Activated naive CD8-positive, alpha-beta T cell treated with anti-CD3 and anti-CD28 coated beads, Interleukin-2, amount 50 U/mL, for 16 hours (primary cell): ENCODE measurements at places on chromosomes 4 and X.

GRCh38 chr4:33045334-33045733 lies 2325.2 kb downstream of the PCDH7 start:
- DNase-seq, result no peak

DNA sequence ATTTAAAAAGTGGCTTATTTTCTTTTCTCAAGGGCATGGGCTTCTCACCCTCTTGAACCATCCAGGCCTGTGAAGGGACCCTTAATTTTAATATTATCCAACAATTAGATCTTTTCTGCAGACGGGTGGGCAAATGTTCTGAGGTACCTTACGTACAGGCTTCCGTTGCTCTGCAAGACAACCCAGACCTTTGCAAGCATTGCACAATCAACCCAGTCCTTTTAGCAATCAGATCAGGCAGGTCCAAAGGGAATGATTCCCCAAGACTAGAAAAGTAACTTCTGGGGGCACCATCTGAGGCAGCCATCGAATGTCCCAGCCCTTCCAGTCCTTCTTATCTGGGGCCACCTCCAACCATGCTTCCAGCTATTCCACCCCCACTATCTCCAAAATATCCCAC lies 67.3 kb upstream of the TACR3 start:
- DNase-seq, result no peak

DNA sequence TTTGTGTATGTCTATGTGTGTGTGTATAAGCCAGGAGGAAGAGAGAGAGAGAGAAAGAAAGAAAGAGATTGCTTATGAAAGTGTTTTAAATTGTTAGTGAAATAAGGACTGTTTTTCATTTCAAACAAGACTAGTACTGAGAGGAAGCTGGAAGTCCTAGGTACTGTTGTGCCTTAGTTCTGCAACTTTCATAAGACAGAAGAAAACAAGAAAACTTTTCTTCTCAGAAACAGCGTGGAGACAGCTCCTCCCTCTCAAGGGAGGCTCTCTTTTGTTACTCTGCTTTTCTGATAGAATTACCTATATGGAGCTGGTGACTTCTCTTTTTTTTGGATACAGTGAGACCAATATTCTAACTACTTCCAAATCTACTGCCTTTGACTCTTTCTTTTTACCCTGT lies 62.5 kb downstream of the BANK1 start:
- no peak for DNase-seq

- DNase-seq, result no peak
Measured at GRCh38 chrX:46653482-46653881, 79.9 kb downstream of the CHST7 start.

GRCh38 chrX:71650333-71650969 lies 16.9 kb upstream of the LOC101059915 start:
- DNase-seq, result no peak

GRCh38 chr4:169050881-169051760 lies 41.1 kb upstream of the CBR4 start:
- DNase-seq, result no peak

GRCh38 chr4:94634271-94634670 lies 123.5 kb upstream of the BMPR1B start:
- no peak for DNase-seq

- no peak for DNase-seq
Measured at GRCh38 chr4:99414401-99414800, 20.7 kb downstream of the ADH7 start.

- no peak for DNase-seq
Measured at GRCh38 chr4:100981447-100982204, 365.7 kb downstream of the PPP3CA start.

DNA sequence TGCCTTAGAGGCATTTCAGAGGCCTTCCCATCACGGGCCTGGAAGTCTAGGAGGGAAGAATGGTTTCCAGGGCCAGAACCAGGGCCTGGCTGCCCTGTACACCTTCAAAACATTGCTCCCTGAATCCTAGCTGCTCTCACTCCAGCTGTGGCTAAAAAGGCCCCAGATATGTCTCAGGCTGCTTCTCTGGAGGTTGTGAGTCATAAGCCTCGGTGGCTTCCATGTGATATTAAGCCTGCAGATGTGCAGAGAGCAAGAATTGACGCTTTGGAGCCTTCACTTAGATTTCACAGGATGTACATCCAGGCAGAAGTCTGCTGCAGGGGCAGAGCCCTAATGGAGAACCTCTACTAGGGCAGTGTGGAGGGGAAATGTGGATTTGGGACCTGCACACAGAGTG lies 502.5 kb downstream of the GRXCR1 start:
- DNase-seq, result no peak

GRCh38 chr4:111537871-111538270 lies 607.4 kb upstream of the FAM241A start:
- no peak for DNase-seq

- no peak for DNase-seq
Measured at GRCh38 chr4:119190354-119190753, 22.2 kb upstream of the USP53 start.

- DNase-seq, result no peak
Measured at GRCh38 chr4:1466034-1466862, 60.0 kb upstream of the NKX1-1 start.

DNA sequence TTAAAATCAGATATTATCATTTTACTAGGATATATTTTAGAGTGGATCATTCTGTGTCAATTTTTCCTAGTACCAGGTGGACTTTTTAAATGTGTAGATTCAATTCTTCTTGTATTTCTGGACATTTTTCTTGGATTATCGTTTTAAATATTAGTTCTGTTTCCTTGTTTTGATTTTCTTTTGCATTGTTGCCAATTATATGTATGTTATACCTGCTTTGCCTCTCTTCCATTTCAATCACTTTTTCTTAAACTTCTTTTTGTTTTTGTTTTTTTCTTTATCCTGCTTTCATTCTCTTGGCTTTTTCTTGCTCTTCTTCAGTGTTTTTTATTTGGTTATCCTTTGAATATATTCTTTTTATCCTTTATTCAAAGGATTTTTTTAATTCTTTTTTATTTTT lies 141.0 kb downstream of the STOX2 start:
- DNase-seq, result no peak

GRCh38 chrX:69556060-69557011 lies 52.2 kb downstream of the NALF2 start:
- DNase-seq, result no peak
